ENCODE measurements at places on chromosomes 5 and 9.

GRCh38 chr9:70466976-70467561 is 52.6 kb upstream of the KLF9 start:
- DNase-seq = peak; percentile 48

DNA sequence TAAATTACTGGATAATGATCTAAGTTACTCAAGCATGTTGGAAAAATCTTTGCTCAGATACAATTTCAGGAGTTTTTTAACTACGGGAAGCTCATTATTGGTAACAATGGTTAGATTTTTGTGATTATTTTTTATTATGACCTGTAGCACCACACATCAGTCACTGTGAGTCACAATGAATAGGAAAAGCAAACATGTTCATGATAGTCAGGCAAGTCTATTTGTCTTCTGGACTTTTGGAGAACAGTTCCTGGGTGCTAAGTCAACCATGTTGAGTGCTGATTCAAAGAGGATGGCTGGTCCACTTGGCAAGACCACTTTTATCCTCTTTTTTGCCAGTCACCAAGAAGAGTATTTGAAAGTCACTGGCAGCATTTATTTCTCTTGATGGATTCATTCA is 403.2 kb downstream of the KIF4B start:
- no peak for DNase-seq

- DNase-seq = no peak
Observed at GRCh38 chr5:178280631-178281030, 48.0 kb upstream of the PHYKPL start.

GRCh38 chr5:16160706-16161105 is 18.9 kb downstream of the MARCHF11 start:
- DNase-seq = peak; percentile 44

DNA sequence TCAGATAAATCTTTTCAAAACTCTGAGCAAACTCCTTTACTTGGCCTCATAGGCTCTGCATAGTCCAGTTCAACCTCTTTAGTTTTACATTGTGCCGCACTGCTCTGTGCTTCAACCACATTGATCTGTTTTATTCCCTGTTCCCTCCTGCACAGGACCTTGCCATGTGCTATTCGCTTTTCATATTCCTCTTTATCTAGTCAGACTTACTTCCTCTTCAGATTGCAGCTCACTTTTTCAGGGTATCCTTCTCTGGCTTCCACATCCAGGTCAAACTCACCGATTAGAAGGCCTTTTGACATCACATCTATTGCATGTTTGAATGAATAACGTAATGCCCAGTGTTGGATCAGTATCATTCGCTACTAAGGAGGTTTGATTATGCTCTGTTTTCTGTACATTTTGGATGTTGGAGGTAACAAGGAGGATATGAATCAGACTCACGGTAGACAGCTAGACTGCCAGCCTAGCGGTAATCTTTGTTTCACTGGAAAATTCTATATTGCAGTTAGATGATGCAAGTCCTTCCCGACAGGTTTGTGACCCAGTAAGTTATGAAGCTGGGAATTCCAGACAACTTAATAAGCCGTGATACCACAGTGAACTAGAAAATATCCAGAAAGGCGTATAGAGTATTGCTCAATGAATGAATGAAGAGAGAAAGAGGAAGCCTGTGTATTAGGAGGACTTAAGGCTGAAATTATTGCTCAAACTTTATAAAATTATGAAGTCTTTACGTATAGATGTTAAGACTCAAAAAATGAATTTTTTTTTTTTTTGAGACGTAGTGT is 65.7 kb downstream of the IQGAP2 start:
- DNase-seq = peak; percentile 77

- no peak for DNase-seq
Observed at GRCh38 chr5:6446626-6447309, 1.9 kb upstream of the UBE2QL1 start.

- no peak for DNase-seq
Observed at GRCh38 chr9:107336718-107337360, 53.8 kb downstream of the RAD23B start.

Data from MV-4-11 (cell line).